Fibroblast of villous mesenchyme (primary cell): ENCODE measurements at places on chromosomes 5 and 9.

DNA sequence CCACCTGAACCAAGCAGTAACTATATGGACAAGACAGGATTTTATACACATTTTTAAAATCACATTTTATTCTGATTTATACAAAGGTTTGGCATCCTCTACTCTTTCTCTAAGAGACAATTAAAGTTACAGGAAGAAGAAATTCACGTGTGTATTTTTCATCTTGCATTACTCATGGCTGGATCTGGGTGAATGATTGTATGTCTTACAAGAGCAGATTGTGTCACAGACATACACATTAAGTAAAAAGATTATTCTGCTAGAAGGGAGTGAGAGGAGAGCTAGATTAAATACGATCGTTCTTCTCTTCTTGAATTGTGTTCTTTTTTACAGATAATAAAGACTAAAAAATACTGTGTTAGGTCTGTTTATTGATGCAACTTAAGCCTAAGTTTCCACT lies 20.8 kb upstream of the CEP120 start:
- no peak for DNase-seq

DNA sequence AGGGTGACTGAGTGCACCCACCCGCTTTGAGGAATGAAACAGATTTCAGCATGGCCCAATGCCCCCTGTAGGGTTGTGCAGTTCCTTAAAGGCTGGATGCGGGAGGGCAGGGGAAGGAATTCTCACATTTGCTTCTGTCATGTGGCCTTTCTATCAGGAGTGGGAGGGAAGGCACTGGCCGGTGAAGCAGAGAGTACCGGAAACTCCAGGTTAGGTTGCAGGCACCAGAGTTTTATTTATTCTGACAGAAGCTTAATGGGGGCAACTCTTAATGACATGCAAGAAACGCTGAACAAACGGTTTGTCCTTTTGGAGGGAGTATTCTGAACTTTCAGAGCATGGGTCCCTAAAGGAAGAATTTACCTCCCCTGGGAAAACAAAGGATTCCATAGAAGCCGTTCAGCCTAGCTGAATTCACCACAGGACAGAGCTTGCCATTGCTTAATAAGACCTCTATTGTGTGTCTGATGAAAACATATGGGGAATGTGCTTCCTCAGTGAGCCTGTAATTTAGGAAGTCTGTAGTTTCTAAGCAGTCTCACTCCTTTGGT lies 44.1 kb upstream of the EQTN start:
- DNase-seq: peak; percentile 30

GRCh38 chr9:34446468-34446891 lies 11.9 kb downstream of the FAM219A start:
- peak; percentile 21 for DNase-seq

- no peak for DNase-seq
These were observed 45.3 kb downstream of the WDR70 start for GRCh38 chr5:37424441-37424840.

DNA sequence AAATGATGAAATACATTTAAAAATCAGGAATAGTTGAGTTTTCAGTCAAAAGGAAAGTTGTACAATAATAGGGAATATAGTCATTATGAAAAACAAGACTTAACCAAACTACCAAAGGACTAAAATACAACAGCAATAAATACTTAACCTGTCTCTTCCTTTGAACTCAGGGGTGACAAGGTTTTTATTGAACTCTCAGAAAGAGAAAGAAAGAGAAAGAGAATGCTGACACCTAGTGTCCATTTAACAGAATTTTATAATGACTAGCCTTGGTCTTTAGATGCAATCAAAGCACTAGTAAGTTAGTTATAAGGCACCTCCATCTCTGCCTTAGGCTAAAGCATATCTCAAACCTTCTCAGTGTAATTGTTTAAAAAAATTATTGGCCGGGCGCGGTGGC lies 47.5 kb downstream of the UIMC1 start:
- DNase-seq: peak; percentile 46

DNA sequence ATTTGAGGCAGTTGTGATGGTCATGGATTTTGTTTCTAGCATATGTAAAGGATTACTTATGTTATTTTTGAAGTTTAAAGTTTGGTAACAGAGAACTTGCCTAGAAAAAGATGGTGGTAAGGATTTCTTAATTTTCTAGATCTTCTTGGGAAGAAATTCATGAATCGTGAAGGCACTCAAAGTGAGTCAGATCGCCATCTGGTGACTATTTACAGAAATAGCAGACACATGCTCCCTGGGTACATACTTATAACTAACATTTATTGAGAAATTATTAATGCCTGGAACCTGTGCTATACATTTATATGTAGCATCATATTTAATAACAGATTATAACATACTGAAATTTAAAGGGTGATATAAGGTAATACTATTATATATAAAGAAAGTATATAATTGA lies 299.7 kb downstream of the IZUMO3 start:
- peak; percentile 3 for DNase-seq

DNA sequence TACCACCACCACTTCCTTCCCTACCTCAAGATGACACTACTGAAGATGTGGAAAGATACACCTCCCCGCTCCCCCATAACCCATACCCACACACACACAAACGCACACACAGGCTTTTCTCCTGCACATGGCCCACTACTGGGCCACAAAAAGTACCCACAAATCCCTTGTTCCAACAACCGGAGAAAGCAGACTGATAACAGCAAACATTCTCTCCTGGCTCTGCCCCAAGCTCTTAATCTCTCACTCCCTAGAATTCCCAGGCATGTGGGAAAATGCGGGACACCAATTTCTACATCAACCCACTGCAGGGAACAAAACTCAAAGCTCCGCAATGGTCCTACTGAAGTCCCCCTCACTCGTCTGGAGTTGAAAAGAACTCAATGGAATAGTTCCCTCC lies 611.0 kb upstream of the KLF4 start:
- DNase-seq: peak; percentile 55

GRCh38 chr9:134485653-134486052 lies 155.9 kb upstream of the COL5A1 start:
- no peak for DNase-seq

- DNase-seq: no peak
These were observed 151.0 kb upstream of the ADAMTS16 start for GRCh38 chr5:4989118-4989517.

GRCh38 chr9:93826209-93826608 lies 128.9 kb downstream of the BARX1 start:
- DNase-seq: no peak

DNA sequence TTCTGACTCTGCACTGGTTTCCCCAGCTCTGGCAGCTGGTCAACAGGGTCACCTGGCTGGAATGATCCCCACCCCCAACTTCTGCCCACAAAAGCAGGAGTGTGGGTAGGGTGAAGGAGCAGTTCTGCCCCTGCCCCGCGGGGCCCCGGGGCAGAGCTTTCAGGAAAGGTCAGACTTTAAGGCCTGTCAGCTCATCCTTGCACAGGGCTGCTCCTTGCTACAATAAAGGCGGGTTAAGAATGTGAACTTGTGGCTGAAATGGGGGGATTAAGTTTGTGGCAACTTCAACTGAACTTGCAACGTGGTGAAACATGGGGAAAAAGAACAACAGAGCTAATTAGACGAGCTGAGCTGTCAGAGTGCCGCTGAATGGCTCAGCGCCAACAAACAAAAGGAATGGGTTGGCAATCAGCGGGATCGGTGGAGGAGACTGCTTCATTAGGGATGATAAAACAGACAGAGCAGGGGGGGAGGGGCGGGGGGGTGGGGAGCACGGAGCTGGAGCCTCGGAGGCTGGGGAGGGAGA lies 50.8 kb downstream of the CRB2 start:
- DNase-seq: peak; percentile 28

- no peak for DNase-seq
These were observed 134.9 kb upstream of the CDKN2B start for GRCh38 chr9:22143799-22144625.

- no peak for DNase-seq
These were observed 937.2 kb upstream of the DMAC1 start for GRCh38 chr9:8736805-8737204.

DNA sequence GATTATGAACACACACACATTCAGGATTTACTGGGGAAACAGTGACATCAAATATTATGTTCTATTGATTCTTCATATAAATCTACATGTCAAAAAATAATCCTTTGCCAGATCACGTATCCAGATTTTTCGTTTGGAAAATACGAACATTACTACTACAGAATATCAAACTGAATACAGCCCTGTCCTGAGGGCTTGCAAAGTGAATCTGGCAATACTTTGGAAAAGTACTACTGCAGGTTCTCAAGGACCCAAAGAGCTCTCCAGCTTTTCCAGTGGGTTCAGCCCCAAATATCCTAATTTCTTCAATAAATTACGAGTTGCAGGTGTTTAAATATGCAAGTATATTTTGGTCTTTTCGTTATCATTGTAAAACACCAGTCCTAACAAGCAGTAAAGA lies 411 bp upstream of the NDUFS4 start:
- no peak for DNase-seq

DNA sequence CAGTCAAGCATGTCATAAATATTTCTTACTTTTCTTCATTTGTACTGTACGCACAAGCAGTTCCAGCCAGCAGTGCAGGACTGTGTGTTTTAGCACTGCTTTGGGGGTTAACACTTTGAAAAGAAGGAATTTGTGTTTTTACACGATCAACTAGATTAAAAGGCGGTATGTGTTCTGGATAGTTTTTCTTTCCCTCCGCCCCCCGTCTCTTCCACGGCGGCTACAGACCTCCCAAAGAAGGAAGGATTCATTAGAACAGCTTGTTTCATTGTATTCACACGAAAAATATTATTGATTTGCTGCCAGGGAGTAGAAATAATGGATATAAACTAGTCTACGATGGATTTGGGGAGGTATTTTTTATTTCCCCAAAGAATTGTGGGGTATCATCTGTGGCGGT lies 336.8 kb upstream of the RFX3 start:
- no peak for DNase-seq

GRCh38 chr5:143062379-143062778 lies 292.2 kb downstream of the ARHGAP26 start:
- DNase-seq: no peak

DNA sequence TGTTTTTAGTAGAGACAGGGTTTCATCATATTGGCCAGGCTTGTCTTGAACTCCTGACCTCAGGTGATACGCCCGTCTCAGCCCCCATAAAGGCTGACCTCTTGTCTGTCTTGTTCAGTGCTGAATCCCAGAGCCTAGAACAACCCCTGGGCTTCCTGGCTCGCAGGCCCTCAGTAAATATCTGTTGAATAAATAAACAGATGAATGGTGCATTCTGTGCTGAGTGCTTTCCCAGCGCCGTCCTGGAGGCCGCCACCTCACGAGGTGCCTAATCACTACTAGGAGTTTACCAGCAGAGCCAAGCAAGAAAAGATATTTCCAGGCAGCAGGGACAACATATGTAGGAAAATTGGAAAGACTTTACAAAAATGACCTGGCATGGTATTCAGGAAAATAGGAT lies 88.5 kb downstream of the SNX24 start:
- peak; percentile 42 for DNase-seq

GRCh38 chr5:131640043-131640856 lies 5.2 kb upstream of the RAPGEF6 start:
- no peak for DNase-seq

- peak; percentile 6 for DNase-seq
These were observed 147.8 kb downstream of the MAST4 start for GRCh38 chr5:66744040-66744439.

DNA sequence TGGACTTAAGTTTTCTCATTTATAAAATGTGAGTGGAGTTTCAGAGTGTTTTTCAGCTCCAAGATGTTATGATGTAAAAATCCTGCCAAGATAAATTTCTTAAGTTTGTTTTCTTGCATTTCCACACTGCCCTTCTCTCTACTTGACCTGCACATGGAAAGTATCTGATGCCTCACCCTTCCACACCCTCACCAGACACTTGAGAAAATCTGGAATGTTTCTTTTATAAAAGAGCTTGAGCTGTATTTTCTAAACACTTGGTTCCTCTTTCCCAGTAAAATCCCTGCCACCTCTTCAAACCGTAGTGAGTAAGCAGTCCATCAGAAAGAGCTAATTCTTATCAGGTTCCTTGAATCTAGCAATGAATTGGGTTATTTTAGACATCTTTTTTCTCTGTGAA lies 42.9 kb downstream of the FOXD1 start:
- no peak for DNase-seq

- no peak for DNase-seq
These were observed 29.4 kb downstream of the NR6A1 start for GRCh38 chr9:124741662-124742061.

- DNase-seq: no peak
These were observed 6.6 kb downstream of the C5orf63 start for GRCh38 chr5:127066721-127067120.

DNA sequence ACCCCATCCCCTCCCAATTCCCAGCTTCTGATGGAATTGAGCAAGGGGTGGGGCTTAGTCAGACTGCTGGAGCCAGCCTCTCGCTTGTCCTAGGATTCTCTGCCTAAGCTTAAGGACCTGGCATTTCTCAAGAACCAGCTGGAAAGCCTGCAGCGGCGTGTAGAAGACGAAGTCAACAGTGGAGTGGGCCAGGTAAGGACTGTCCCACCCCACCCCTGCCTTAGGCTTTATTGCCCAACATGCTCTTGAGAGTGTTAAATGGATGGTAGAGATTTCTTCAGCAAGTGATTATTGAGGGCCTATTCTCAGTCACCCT lies 1.1 kb downstream of the SLC35A4 start:
- DNase-seq: peak; percentile 57

- no peak for DNase-seq
These were observed 39.1 kb downstream of the POC5 start for GRCh38 chr5:75678155-75678554.

DNA sequence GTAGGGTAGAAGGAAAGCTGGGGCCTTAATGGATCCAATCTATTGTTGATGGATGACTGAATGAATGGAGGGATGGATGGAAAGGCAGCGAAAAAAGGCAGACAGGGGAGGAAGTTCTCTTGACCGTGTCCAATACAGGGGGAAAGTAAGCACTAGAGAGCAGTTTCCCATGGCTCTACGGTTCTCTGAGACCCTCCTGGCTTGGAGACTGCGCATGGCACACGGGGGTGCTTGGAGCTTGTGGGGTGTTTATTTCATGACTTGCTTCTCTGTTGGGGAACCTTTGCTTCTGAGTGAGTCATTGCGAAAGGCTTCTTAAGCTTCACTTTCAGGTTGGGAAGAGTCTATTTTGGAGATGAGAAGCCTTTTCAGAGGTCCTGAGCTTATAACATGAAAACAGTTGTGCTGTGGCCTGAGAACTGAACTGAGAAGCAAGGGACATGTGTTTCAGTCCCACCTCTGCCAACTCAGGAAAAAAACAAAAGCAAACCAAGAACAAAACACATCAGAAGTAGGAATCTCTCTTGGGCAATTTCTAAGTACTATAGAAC lies 12.8 kb upstream of the TEX48 start:
- peak; percentile 21 for DNase-seq

GRCh38 chr5:38641003-38641402 lies 84.6 kb upstream of the LIFR start:
- DNase-seq: no peak

- DNase-seq: no peak
These were observed 115.2 kb upstream of the LHFPL2 start for GRCh38 chr5:78763659-78764189.
